Caki2 (cell line): ENCODE measurements at places on chromosomes 4 and X. TPM values are rescaled to one million over a fixed set of nuclear protein-coding genes. Genes with fewer than 3 reads are reported as not detected.

DNA sequence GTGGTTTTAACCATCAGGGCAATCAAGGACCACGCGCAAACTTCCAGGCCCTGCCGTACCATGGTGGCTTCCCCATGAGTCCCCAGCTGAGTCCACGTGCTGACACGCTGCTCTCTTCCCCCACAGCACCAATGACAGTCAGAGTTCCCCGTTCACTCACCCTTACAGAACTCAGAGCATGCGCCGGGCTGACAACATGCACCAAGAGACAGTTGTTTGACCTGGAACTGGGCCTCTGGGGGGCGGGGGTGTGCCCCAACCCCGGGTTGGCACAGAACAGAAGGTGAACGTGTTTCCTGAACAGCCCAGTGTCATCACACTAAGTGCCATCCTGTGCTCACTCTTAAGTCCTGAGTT is 29.4 kb downstream of the IRF2 start:
- no peak for DNase-seq

- no peak for DNase-seq
Observed at GRCh38 chr4:86367577-86367976, 7.7 kb upstream of the MAPK10 start.

DNA sequence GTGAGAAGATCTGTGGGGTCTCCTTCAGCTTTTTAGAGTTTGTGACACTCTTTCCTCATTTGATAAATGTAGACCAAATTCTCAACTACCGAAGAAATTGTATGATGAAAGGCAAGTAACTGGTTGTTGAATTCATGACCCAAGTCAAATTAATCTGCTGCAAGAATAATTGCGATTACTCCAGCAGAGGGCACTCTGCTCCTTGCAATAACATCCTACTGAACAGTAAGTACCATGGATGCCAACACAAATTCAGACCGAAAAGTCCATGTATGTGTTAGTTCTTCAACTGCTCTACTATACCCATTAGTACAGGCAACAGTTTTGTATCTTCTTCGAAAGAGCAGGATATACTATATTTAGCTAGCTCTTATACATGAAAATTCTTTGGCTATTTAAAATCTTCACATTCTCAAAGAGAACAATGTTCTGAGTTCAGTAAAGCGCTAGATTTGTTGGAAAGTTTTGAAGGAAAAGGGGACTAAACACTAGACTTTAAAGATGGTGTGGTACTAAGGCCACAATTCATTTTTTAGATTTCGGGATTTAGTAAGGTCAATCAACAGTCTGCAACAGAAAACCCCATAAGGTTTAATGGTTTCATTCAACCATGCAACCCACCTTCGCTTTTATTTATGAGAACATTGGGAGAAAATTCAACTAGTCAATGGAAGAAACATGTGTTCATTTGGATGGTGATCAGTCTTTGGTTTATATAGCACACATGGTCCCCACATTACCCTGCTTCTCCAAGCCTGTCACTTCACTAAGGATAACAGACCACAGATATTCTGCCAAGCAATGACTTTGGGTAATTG is 105.4 kb upstream of the TBC1D9 start:
- peak; percentile 42 for DNase-seq

DNA sequence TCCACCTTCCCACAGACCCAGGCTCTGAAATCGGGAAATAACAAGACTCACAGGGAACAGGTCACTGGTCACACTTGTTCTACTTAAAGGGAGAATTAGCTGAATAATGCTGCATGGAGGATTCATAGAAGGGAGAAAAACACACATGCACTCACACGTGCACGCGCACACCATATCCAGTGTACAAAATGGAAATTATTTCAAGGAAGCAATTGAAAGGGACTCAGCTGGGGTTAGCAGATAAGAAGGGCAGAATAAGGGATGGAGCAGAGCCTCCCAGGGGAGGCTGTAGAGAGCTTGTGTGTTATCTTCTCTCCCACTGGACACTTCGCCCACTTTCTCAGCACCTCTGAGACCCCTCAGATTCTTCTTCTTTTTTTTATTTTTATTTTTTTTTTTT is 10.3 kb downstream of the GABRQ start:
- DNase-seq = no peak

DNA sequence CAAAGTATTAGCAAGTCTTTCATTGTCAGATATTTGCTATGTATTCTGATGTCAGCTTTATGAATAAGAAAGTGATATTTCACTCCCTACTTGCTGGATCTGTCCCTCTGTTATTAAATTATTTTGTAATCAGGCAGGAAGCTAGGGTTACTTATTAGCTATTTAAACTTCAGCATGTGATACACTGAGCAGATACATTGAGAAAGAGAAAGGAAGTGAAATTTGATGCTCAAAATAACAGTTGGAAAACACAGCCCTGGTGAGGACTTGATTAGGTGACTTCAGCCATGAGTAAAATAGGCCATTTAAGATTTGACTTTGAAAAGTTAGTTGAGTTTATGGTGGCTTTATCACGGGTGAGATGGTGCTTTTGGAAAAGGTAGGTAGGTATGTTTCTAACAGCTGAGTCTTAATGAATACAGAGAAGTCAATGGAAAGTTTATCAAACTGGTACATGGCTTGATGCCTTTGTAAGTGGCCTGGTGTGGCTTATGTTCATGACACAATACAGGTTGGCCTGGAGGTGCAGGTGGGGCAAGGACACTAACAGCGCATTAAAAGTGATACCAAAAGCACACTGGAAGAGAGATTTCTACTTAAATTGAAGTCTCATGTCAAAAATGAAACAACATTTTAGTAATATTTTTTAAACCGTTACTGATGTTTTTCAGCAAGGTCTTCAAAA is 321.2 kb upstream of the SPOCK3 start:
- peak; percentile 18 for DNase-seq

DNA sequence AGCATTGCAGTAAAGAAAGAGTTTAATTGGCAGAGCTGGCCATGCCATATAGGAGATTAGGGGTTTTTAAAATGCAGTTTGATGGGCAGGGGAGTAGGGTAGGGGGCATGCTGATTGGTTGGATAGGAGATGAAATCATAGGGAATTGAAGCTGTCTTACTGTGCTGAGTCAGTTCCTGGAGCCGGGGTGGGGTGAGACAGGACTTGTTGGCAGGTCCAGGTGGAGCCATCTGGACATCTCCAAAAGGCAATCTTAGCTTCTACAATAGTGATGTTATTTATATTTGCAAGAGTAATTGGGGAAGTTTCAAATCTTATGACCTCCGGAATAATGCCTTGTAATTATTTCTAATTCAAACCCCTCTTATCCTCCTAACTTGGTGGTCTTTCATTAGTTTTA is 32.4 kb upstream of the PGM2 start:
- no peak for DNase-seq

DNA sequence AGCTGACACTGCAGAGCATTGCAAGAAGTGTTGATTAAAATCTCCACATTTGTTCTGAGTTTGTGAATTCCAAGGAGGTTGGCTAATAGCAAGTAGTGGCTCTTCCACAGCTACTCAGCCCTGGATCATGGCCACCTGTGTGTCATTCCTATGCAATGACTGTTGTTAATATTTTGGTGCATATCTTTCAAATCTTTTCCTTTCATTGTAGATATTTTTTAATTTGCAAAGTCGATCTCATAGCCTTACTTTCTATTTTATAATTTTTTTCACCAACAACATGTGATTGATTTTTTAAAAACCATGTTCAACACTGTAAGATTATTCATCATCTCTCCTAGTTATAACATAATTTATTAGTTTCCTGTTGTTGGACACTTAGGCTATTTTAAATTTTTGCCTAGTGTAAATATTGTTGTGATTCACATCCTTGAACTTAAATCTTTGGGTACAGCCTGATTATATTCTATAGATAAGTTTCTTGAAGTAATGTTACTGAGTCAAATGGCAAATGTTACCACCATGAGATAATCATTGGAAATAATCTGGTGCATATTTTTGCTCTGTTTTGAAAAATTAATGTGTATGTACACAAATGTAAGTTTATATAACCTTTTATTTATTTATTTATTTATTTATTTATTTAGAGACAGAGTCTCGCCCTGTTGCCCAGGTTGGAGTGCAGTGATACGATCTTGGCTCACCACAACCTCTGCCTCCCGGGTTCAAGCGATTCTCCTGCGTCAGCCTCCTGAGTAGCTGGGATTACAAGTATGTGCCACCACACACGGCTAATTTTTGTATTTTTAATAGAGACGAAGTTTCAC is 17.1 kb upstream of the ARHGAP10 start:
- DNase-seq = no peak

- peak; percentile 36 for DNase-seq
Observed at GRCh38 chrX:143634663-143635455, 1.0 kb downstream of the SLITRK4 start.

DNA sequence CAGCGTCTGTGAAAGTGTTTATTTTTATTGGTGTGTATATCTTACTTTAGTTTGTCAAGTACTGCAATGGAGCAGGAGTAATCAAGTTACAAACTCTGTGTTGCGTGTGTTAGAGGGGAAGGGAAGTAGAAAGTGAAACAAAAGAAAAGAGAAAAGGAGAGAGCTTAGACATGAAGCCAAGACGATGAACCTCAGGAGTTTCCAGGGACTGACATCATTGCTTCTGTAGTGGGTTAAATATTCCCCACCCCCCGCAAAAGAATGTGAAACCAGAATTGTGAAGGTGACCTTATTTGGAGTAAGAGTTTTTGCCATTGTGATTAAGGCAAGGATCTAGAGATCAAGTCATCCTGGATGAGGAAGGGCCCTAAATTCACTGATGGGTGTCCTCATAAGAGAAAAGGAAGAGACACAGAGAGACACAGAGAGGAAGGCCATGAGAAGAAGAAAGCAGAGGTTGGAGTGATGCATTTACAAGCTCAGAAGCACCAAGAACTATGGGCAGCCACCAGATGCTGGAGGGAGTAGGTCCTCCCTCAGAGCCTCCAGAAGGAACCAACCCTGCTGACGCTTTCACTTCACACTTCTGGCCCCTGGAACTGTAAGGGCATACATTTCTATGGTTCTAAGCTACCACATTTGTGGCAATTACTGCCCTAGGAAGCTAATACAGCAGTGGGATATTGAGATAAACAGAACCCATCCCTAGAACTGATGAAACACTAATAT is 173.6 kb upstream of the SFRP2 start:
- DNase-seq = no peak

GRCh38 chrX:110569506-110569905 is 210.9 kb downstream of the RTL9 start:
- no peak for DNase-seq

SERPINA7 gene
- not detected in 2 replicates for total RNA-seq

SSX1 gene
- total RNA-seq = 0.51 and 1.2 TPM in 2 replicates

PLAC8 gene
- total RNA-seq = not detected in 2 replicates
